Heart left ventricle (tissue), 16 donors: ENCODE measurements at places on chromosomes 16 and 17.

- peaks cover 3% of the 10 kb centered on the region for H3K4me1 ChIP-seq
- H3K4me3 ChIP-seq, result no peak overlapping the region
- no peak overlapping the region for H3K27ac ChIP-seq
- H3K36me3 ChIP-seq, result no peaks in the 10 kb centered on the region
- H3K27me3 ChIP-seq, result no peaks in the 10 kb centered on the region
- no peak for DNase-seq
Measured at GRCh38 chr16:64242492-64242891, 879.4 kb downstream of the CDH11 start.

GRCh38 chr17:9339958-9340357 is 235.7 kb downstream of the STX8 start:
- H3K27me3 ChIP-seq, result no peaks in the 10 kb centered on the region
- no peak overlapping the region for H3K4me3 ChIP-seq
- DNase-seq, result no peak
- no peaks in the 10 kb centered on the region for H3K4me1 ChIP-seq

GRCh38 chr16:18936727-18937340 is 10.6 kb upstream of the SMG1 start:
- H3K4me1 ChIP-seq, result no peaks in the 10 kb centered on the region
- no peak overlapping the region for H3K27ac ChIP-seq
- DNase-seq, result no peak
- no peaks in the 10 kb centered on the region for H3K27me3 ChIP-seq

DNA sequence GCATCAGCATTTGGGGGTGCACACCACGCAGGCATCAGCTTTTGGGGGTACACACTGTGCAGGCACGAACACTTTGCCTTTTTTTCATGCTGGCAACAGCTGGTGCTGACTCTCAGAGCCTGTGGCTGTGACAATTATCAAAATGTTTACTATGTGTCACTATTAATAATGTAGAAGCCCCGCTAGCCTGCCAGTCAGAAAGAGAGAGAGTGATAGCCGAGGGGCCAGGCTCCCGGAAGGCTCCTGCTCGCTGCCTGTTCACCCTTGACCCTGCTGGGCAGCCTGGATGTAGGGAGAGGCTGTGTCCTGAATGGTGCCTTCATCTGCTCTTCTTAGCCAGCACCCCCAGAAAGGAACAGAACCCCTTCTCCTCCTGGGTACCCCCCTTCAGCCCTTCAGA is 61.9 kb downstream of the SDK2 start:
- DNase-seq, result no peak
- no peaks in the 10 kb centered on the region for H3K27me3 ChIP-seq
- no peak overlapping the region for H3K27ac ChIP-seq
- H3K36me3 ChIP-seq, result no peaks in the 10 kb centered on the region
- H3K4me1 ChIP-seq, result no peaks in the 10 kb centered on the region
- H3K4me3 ChIP-seq, result no peak overlapping the region

- peaks cover 34% of the 10 kb centered on the region for H3K36me3 ChIP-seq
- H3K4me1 ChIP-seq, result peaks cover 19% of the 10 kb centered on the region
- H3K27ac ChIP-seq, result no peak overlapping the region
- DNase-seq, result no peak
- H3K4me3 ChIP-seq, result no peak overlapping the region
- H3K27me3 ChIP-seq, result no peaks in the 10 kb centered on the region
Measured at GRCh38 chr16:56414366-56414765, 11.0 kb downstream of the AMFR start.

DNA sequence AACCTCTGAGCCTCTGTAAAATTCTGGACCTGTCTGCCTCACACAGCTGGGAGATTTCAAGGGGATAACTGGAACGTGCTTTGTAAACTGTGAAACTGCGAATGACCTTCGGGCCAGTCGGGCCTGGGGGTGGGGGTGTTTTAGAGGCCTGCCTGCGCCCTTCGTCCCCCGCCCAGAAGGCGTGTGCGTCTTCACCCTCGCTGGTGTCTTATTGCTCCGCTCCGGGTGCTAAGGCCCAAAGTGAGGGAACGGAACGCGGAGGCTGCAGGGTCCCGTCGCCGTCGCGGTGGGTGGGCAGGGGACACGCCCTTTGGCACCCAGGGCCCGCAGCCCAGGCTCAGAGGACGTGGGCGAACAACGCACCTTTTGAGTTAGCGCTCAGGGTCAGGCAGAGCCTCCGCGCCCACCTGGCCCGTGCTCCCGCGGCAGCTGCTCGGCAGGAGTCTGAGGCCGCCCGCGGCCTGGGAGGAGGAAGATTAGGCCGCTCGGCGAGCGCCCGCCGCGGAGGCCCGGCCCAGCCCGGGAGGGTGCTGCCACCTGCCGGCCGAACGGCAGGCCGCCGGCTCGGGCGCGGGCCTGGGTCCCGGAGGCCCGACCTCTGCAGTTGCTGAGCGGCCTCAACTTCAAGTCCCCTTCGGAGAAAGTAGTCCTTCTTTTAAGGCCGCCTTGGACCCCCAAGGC is 29.7 kb downstream of the DCAKD start:
- no peaks in the 10 kb centered on the region for H3K27me3 ChIP-seq
- H3K4me3 ChIP-seq, result peak overlapping the region; percentile 36
- peaks cover 32% of the 10 kb centered on the region for H3K4me1 ChIP-seq
- peaks cover 7% of the 10 kb centered on the region for H3K36me3 ChIP-seq
- H3K27ac ChIP-seq, result peak overlapping the region; percentile 75
- peak; percentile 67 for DNase-seq

DNA sequence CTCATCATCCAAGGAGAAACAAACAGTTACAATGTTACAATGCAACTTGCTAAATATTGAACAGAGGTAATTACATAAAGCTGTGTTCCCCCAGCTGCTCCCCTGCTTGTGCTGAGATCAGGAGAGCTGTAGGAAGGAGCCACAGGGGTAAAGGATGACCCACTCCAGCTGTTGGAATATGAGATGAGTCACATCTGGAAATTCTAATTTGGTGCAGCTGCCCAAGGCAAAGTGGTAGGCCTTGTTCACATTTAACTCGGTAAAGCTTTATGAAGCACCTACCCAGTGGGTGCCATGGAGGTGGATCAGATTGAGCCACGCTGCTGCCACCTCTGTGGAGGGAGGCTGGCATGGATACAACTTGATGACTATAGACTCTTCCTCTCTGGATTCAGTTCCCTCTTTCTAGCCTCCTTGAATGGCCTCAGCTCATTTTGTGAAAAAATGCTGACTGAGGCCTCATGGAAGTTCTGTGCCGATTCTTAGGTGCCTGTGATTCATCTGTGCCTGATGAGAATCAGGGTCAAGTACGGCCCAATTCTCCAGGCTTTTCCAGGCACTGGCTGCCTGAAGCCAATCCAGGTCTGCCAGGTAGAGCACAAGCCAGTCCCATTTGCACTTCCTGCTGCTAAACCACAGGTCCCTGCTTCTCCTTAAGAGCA is 7.4 kb downstream of the ZNF689 start:
- H3K4me1 ChIP-seq, result peaks cover 6% of the 10 kb centered on the region
- H3K27me3 ChIP-seq, result no peaks in the 10 kb centered on the region
- H3K4me3 ChIP-seq, result no peak overlapping the region

DNA sequence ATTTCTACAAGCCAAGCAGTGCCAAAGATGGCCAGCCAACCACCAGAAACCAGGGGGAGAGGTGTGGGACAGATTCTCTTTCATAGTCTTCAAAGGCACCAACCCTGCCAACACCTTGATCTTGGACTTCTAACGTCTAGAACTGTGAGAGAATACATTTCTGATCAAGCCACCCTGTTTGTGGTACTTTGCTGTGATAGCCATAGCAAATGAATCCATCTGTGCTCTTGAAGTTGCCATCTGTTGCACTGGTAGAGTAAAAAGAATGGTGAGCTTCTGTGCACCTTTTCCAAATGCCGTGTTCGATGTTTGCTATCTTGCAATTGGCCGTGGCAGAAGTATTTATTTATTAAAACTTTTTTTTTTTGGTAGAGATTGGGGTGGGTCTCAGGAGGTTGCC is 16.7 kb upstream of the ADGRG1 start:
- DNase-seq, result no peak
- peaks cover 7% of the 10 kb centered on the region for H3K4me1 ChIP-seq
- H3K27me3 ChIP-seq, result no peaks in the 10 kb centered on the region
- H3K27ac ChIP-seq, result no peak overlapping the region

DNA sequence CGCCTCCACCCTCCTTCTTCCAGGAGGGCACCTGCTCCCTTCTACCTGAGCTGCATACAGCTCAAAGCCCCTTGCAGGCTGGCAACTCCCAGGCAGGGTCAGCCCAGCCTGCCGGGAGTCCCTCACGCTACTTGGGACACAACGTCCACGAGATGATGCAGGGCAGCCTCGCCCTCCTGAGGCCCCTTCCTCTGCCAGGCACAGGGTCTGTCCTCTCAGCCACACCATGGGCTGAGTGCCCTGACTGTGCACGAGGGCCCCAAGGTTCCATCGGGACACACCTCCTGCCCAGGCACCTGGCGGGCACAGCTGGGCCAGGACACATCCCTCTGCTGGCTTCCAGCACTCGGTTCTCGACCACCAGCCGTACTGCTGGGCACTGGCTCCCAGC is 30.9 kb upstream of the ZC3H18 start:
- H3K27ac ChIP-seq, result no peak overlapping the region
- H3K27me3 ChIP-seq, result peaks cover 16% of the 10 kb centered on the region
- H3K4me3 ChIP-seq, result no peak overlapping the region
- DNase-seq, result no peak
- no peaks in the 10 kb centered on the region for H3K36me3 ChIP-seq

GRCh38 chr16:65120831-65121721 is 787 bp downstream of the CDH11 start:
- H3K4me3 ChIP-seq, result peak overlapping the region; percentile 33
- H3K27ac ChIP-seq, result peak overlapping the region; percentile 73
- H3K4me1 ChIP-seq, result no peaks in the 10 kb centered on the region
- peak; percentile 32 for DNase-seq
- no peaks in the 10 kb centered on the region for H3K27me3 ChIP-seq

DNA sequence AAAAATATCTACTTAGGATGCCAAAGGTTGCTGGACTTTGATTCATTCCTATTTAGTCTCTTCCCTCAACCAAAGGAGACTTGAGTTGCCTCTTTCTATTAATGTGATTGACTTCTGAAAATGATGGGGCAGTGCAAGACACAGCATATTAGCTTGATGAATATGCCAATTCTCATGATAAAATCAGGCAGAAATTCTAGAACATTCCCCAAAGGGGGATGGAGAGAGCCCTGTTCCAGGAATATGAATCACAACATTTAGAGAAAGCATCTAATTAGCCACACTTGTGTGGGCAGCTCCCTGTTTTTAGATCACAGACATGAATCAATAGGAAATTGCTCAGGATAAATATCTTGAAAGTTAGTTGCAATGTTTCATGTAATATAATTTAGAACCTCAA is 584.0 kb upstream of the CDH8 start:
- no peak overlapping the region for H3K27ac ChIP-seq
- H3K27me3 ChIP-seq, result no peaks in the 10 kb centered on the region
- no peak overlapping the region for H3K4me3 ChIP-seq
- H3K36me3 ChIP-seq, result no peaks in the 10 kb centered on the region
- no peaks in the 10 kb centered on the region for H3K4me1 ChIP-seq
- no peak for DNase-seq

DNA sequence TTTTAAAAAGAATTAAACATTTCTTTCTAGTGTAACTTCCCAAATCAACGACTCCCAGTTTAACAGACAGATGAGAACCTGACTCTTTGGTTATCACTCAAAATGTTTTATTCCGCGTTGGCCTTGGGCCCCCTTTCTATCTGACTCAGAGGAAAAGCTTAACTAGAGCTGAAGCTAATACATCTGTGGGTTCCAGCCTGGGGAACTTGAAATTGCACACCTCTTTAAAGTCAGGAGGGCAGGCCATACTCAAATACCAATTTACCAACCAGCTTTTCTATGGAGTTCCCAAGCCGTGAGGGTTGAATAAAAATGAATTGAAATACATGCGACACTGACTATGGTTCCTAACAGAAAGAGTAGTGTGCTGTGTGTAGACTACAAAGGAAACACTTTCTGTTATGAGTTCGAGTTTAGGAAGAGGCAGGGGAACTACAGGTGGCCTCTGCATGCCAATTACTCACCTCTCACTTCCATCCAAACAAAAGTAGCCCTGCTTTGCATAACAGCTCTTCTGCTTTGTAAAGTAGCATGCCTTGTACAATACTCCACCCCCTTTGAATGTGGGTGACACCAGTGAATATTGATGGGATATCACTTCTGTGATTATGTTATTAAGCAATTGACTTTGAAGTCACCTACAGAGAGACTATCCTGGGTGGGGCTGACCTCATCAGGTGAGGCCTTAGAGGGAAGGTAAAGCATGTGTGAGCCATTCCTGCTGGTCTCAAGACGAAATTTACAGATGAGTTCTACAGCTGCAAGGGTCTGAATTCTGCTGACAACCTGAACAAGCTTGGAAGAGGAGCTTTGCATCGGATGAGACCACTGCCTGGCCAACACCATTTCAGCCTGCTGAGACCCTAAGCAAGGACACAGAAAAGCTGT is 92.1 kb downstream of the WDR59 start:
- no peaks in the 10 kb centered on the region for H3K27me3 ChIP-seq
- no peak for DNase-seq
- H3K36me3 ChIP-seq, result peaks cover 86% of the 10 kb centered on the region

GRCh38 chr17:62321451-62321850 is 58.9 kb upstream of the EFCAB3 start:
- no peaks in the 10 kb centered on the region for H3K4me1 ChIP-seq
- no peaks in the 10 kb centered on the region for H3K27me3 ChIP-seq
- H3K4me3 ChIP-seq, result no peak overlapping the region
- no peaks in the 10 kb centered on the region for H3K36me3 ChIP-seq
- no peak for DNase-seq

DNA sequence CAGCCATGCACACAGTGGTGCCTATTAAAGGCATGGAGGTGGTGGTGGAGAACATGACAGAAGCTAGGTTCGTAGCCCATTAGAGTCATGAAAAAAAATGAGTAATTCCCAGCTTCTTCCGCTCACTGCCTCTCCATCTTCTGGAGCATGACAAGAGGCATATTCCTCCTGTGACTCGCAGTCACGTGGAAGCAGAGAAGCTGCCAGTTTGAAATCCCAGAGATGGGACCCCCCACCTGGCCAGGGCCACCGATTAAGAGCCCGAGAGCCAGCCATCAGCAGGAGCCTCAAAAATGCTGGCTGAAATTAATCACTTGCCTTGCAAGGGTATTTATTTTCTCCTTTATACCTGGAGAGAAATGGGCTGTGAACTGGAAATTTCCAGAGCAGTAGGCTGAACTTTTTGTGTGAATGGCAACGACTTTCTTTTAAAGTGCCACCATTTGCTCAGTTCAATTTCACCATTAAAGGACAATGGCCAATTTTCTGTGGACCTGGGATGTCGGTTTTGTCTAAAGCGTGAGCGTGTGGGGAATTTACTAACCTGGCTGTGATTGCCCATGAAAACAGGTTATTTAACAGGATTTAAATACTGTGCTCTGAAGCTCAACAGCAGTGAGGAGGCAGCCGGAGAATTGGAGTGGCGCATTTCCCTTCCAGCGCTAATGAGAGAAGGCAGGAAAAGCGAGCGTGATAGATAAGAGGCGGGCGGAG is 189.7 kb upstream of the SDK2 start:
- H3K4me3 ChIP-seq, result no peak overlapping the region
- H3K27ac ChIP-seq, result no peak overlapping the region
- H3K36me3 ChIP-seq, result no peaks in the 10 kb centered on the region
- no peaks in the 10 kb centered on the region for H3K4me1 ChIP-seq
- H3K27me3 ChIP-seq, result no peaks in the 10 kb centered on the region

- no peaks in the 10 kb centered on the region for H3K27me3 ChIP-seq
- H3K4me3 ChIP-seq, result no peak overlapping the region
- DNase-seq, result no peak
- H3K36me3 ChIP-seq, result no peaks in the 10 kb centered on the region
- peaks cover 10% of the 10 kb centered on the region for H3K4me1 ChIP-seq
Measured at GRCh38 chr17:41545829-41546410, 17.8 kb upstream of the KRT19 start.
